ENCODE measurements at places on chromosomes 5 and 9.

GRCh38 chr9:133471551-133472276 lies 7.2 kb downstream of the SLC2A6 start:
- DNase-seq = no peak

DNA sequence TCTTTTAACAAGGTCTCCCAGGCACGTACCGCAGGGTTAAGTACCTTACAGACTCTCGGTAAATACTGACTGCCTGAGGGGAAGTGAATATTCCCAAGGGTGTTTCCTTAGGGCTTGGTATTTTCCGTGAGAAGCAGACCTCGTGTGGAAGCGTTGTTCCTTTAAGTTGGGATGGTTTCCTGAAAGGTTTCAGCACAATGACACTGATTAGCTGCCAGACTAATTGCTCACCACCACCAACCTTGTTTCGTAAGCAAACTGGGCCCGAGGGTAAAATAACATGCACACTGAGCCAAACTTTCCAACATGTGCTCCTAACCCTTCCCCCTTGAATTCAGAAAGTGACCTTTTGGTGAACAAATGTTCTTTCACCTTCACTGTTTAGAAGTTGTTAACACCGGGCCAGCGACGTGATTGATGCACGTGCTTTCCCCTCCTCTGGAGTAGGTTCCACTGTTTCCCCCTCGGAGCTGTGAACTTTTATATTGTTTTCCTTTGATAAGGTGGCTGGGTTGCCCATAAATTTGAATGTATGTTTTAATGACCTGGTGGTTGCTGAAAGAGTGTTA lies 128.1 kb upstream of the RPS23 start:
- DNase-seq = no peak

GRCh38 chr5:1652873-1653697 lies 129.3 kb upstream of the LPCAT1 start:
- peak; percentile 19 for DNase-seq

DNA sequence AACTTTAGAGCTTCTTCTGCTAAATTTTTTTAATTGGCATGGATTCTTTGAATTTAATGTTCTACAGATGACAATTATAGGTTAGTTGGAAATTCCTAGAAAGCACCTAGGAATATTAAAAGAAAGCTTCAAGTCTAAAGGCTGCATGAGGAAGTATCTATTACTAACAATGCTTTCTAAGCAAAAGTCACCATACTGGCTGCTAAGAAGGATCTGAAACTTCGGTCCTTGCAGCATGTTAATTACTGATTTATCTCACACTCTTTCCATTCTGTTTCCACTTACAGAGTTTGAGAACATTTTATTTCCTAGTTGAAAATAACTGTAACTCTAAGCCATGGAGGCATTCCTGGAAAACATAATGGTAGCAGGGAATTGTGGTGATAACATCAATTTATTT lies 8.4 kb downstream of the SEMA6A start:
- no peak for DNase-seq

DNA sequence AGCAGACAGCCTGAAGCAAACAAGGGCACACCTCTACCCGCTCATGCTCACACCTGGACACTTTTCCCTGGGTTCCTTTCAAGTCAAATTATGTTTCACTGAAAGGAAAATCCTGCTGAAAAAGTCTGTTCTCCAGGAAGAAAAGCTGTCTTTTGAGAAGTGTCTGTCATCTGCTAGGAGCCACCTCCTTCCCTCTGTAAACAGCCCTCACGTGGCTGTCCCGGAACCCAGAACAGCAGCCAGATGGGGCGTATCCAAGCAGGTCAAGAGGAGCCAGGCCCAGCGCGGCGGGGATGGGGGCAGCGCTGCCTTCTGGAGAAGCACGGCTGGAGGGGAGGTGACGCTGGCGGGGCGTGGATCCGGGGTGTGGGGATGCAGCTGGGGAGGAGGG lies at the start of gene PNPLA7:
Gene PNPLA7, minus strand, starts transcription at position 172 of the 391 bp plus-strand sequence. CDS start 205 bp downstream, outside the sequence.
- DNase-seq = peak; percentile 59

DNA sequence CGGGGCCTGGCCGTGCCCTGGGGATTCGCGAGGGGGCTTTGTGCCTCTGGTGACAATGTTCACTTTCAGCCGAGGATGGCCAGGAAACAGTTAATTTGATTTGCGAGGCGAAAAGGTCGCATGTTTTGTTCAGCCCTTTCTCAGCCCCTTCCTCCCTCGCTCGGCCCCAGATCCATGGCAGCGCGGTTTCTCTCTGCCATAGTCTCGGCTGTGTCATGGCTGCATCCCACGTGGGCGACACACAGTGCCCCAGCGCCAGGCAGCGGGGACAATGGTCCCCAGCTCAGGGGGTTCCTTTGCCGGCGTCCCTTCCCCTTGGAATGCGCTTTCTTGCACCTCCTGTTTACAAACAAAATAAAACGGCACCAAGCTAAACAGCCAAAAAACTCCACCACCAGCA lies 370.3 kb upstream of the IRX2 start:
- DNase-seq = no peak

DNA sequence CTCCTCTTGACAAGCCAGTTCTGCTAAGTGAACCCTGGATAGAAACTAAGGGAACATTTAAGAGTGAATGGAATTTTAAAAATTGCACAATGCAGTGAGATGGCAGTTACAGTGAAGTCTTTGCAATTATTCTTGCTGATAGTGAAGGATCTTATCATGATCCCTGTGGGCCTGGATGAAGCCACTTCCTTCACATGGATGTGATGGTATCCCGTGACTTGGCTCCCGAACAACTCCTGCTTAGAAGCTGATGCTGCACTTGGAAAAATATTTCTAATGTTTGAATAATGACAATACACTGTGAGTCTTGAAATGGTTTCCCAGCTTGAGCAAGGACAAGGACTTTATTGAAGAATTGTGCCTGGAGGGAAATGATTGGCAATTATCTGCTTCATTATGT lies 49.2 kb upstream of the NTRK2 start:
- no peak for DNase-seq

DNA sequence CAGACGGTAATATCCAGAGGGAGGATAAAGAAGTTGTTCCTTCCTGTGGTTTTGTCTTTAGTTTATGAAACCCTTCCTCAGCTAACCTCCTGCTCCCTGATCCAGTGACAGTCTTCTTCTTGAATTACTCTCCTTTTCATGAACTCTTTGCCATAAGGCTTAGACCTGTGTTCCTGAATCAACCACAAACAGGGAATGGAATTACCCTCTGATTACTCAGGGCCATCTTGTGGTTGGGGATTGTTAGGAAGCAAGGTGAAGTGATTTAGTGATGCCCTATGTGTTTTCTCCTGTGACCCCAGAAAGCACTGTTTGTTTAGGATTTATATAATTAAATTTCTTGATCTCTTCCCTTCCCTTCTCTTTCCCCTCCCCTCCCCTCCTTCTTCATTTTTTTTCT lies 409.1 kb downstream of the TAF11L14 start:
- no peak for DNase-seq

- no peak for DNase-seq
Measured at GRCh38 chr5:39622281-39622680, 197.5 kb upstream of the DAB2 start.

- DNase-seq = no peak
Measured at GRCh38 chr5:68746643-68747420, 347.0 kb upstream of the SLC30A5 start.

DNA sequence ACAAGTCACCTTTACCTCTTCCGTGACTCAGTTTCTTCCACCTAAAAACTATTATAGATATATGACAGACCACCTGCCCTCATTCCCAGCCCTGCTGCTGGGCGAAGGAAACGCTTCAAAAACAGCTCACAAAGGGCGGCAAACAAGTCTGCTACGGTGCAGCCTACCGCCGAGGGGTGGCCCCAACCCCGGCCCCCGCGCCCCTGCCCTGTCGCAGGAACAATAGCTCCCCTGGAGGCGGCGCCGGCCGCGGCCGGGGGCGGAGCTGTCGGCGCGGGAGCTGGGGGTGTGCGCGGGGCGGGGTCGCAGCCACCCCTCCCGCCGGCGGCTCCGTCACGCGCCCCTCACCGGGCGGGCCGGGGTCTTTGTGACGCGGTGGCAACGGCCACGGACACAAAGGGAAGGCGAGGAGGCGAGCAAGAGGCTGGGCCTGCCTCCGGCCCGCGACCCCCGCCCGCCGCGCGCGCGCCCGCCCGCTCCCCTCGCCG lies at the start of gene TMEFF1:
Gene TMEFF1, plus strand, starts transcription at position 362 of the 488 bp plus-strand sequence. CDS start 396 bp downstream, outside the sequence.
- peak; percentile 39 for DNase-seq

DNA sequence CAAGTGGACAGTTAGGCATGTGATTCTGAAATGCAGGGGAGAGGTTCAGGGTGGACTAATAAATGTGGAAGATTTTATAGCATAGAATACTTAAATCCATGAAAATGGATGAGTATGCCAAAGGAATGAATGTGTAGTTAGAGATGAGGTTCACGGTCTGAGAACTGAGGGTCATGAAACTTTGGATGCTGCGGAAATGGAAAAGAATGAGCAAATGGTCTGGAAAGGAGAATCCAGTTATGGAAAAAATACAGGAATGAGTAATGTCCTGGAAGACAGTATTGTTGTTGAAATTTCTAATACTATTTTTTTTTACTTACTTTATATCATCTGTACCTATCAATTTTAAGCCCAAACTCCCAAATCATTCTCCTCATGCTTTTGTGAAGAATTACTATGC lies 2369.4 kb downstream of the MAT2B start:
- DNase-seq = no peak

DNA sequence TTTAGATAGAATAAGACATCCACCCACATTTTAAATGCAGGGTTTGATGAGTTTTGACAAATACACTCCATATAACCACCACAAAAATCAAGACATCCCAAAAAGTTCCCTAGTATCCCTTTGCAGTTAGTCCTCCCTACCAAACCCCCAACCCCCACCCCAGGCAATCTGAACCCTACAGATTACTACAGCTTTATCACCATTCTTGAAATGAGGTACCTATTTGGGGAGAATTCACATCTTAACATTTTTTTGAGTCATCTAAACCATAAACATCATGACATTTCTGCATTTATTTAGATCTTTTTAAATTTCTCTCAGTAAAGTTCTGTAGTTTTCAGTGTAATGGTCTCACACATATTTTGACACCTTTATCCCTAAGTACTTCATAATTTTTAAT lies 53.9 kb downstream of the PTBP3 start:
- no peak for DNase-seq

DNA sequence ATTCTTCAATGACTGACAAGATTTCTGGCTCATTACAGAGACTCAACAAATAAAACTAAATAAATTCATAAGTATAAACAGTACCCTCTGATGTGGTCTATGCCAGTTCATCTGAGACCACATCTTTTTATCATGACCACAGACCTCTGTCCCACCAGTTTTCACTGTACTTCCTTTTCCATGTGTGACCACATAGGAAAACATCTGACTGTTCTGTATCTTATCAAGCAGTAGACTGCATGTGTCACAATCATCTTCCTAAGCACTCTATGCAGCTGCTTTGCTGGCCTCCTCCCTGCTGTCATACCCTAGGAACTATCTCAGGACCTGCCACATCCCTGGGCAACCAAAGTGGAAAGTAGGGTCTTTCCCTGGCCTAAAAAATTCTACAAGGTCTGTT lies 205.0 kb upstream of the ZNF462 start:
- no peak for DNase-seq

- DNase-seq = no peak
Measured at GRCh38 chr5:102867992-102868662, 113.0 kb downstream of the PAM start.
